SK-N-SH (cell line): ENCODE measurements at places on chromosomes 12 and 14. TPM values are rescaled to one million over a fixed set of nuclear protein-coding genes. Genes with fewer than 3 reads are reported as not detected.
A peak's percentile ranks its signal among the peaks of the same experiment; 100 is the strongest.

MAP3K9 gene
- 2.0 and 2.1 TPM in 2 replicates for polyA plus RNA-seq

RNU4-1 gene
- not detected in 2 replicates for polyA plus RNA-seq

GRCh38 chr12:32997471-32997870, 100.9 kb upstream of the PKP2 start:
- no peak overlapping the region for H3K4me3 ChIP-seq
- no peaks in the 10 kb centered on the region for H3K27me3 ChIP-seq
- H3K27ac ChIP-seq: no peak overlapping the region
- H3K4me1 ChIP-seq: no peaks in the 10 kb centered on the region
- H3K36me3 ChIP-seq: no peaks in the 10 kb centered on the region
- DNase-seq: no peak

GRCh38 chr12:53287741-53288216, 7.6 kb upstream of the PFDN5 start:
- peak; percentile 72 for DNase-seq
- no peaks in the 10 kb centered on the region for H3K27me3 ChIP-seq
- H3K27ac ChIP-seq: no peak overlapping the region
- H3K4me1 ChIP-seq: peaks cover 19% of the 10 kb centered on the region; the same call in 1 of the 2 replicates
- H3K36me3 ChIP-seq: peaks cover 7% of the 10 kb centered on the region

DNA sequence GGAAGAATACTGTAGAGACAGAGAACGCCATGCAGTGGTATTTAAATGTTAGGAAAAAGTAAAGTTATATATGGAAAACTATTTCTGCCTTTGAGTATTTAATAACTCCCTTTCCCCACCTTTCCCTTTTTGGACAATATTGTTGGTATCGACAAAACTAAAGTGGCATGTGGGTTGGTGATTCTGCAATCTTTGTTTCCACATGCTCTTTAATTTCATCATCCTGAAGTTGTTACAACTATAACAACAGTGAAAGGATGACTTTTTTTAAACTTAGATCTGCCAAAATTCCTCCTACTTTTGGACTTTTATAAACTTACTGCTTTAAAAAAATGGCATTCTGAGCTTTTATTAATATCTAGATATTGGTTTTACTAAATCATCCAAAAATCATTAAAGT, 25.3 kb downstream of the TTC8 start:
- no peak for DNase-seq
- H3K27me3 ChIP-seq: no peaks in the 10 kb centered on the region
- no peak overlapping the region for H3K27ac ChIP-seq

- no peaks in the 10 kb centered on the region; the same call in 1 of the 2 replicates for H3K27me3 ChIP-seq
- H3K4me3 ChIP-seq: no peak overlapping the region; the same call in 1 of the 2 replicates
- DNase-seq: no peak
- H3K4me1 ChIP-seq: no peaks in the 10 kb centered on the region
- H3K27ac ChIP-seq: no peak overlapping the region
Measured at GRCh38 chr12:54725233-54725843, 77.2 kb upstream of the DCD start.

GRCh38 chr12:105164068-105164467, 56.5 kb downstream of the WASHC4 start:
- H3K27ac ChIP-seq: no peak overlapping the region
- no peaks in the 10 kb centered on the region for H3K27me3 ChIP-seq
- no peaks in the 10 kb centered on the region; the same call in none of the 2 replicates for H3K4me1 ChIP-seq

DNA sequence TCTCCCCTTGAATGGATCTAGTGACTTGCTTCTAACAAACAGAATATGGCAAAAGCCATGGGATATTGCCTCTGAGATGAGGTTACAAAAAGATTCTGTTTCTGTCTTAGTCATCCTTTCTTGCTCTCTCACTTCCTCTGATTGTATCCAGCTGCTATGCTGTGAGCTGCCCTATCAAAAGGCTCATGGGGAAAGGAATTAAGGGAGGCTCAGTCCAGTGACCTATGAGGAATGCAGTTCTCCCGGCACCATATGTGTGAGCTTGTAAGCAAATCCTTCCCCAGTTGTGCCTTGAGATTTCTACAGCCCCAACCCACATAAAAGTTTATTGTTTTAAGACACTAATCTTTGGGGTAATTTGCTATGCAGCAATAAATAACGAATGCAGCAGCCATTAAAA, 183.1 kb downstream of the KLHL28 start:
- no peaks in the 10 kb centered on the region for H3K36me3 ChIP-seq
- no peak overlapping the region for H3K4me3 ChIP-seq
- H3K27ac ChIP-seq: peak overlapping the region; percentile 32; the same call in 1 of the 2 replicates
- no peaks in the 10 kb centered on the region for H3K27me3 ChIP-seq
- no peaks in the 10 kb centered on the region for H3K4me1 ChIP-seq

- H3K4me3 ChIP-seq: no peak overlapping the region
- no peaks in the 10 kb centered on the region for H3K36me3 ChIP-seq
- H3K27me3 ChIP-seq: no peaks in the 10 kb centered on the region; the same call in 1 of the 2 replicates
- H3K27ac ChIP-seq: no peak overlapping the region
Measured at GRCh38 chr12:3655328-3655900, 97.5 kb downstream of the CRACR2A start.

DNA sequence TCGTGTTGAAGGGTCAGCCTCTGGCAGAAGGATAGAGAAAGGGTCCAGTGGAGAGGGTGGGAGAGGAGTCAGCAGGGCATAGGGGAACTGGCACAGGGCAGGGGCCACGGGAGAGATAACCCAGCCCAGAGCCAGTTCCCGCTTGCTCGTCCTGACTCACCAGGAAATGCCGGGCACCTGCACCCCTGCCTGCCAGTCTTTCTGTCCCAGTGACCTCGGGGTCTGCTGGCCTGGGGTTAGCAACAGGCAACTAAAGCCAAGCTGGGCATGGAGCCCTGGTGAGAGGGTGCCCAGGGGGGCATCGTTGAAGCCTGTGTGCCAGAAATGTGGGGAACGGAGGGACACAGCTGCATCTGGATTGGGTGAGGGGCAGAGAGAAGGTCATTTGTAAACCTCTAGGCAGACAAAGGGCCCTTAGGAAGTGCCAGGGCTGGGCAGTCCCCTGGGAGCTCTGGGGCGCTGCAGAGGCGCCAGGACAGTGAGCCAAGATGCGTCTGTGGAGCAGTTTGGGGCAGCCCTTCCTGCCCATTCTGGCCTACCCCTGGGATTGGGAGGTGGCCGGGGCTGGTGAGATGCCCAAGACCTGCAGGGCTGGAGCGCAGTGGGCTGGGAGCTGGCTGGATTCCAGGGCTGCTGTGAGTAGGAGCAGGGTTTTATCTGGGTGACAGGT, 5.5 kb downstream of the TNFAIP2 start:
- H3K4me3 ChIP-seq: no peak overlapping the region
- no peaks in the 10 kb centered on the region for H3K36me3 ChIP-seq
- peak overlapping the region; percentile 22; the same call in 1 of the 2 replicates for H3K27ac ChIP-seq
- no peaks in the 10 kb centered on the region for H3K27me3 ChIP-seq
- H3K4me1 ChIP-seq: peaks cover 51% of the 10 kb centered on the region; the same call in 1 of the 2 replicates
- peak; percentile 54 for DNase-seq

- DNase-seq: no peak
- H3K4me3 ChIP-seq: no peak overlapping the region
- peaks cover 98% of the 10 kb centered on the region for H3K27me3 ChIP-seq
- H3K4me1 ChIP-seq: no peaks in the 10 kb centered on the region
- H3K27ac ChIP-seq: no peak overlapping the region
Measured at GRCh38 chr12:4293966-4294505, 20.5 kb downstream of the CCND2 start.

- H3K4me3 ChIP-seq: no peak overlapping the region
Measured at GRCh38 chr12:25253371-25254068, 2.8 kb upstream of the KRAS start.
